ENCODE measurements at places on chromosomes 12 and 14. TPM values are rescaled to one million over a fixed set of nuclear protein-coding genes. Genes with fewer than 3 reads are reported as not detected.

- DNase-seq: peak; percentile 47
Measured at GRCh38 chr14:45251912-45252311, 1.1 kb downstream of the MIS18BP1 start.

Gene TTC8
- 13.3 TPM for total RNA-seq

GRCh38 chr14:68293404-68293803 lies 473.8 kb downstream of the RAD51B start:
- peak; percentile 40 for DNase-seq

Gene TRIM9
- total RNA-seq: not detected

- DNase-seq: no peak
Measured at GRCh38 chr12:114220311-114220710, 185.6 kb downstream of the TBX5 start.

DNA sequence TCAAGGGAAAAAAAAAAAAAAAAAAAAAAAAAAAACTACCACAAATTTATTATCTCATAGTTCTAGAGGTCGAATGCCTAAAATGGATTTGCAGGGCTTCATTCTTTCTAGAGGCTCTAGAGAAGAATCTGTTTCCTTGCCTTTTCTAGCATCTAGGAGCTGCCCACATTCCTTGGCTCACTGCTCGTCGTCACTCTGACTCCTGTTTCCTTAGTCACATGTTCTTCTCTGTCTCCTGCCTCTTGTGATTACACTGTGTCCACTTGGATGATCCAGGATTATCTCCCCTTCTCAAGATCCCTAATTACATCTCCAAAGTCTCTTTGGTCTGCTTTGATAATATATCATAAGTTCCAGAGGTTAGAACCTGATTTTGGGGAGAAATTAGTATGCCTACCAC lies 88.7 kb downstream of the HECTD1 start:
- no peak for DNase-seq

Gene NGDN
- total RNA-seq: 61.8 TPM

- DNase-seq: no peak
Measured at GRCh38 chr14:72565917-72566316, 328.0 kb downstream of the DPF3 start.

GRCh38 chr12:49348781-49349180 lies 2.1 kb downstream of the DNAJC22 start:
- no peak for DNase-seq

Gene OR4K2
- not detected for total RNA-seq

GRCh38 chr14:90446405-90446804 lies 49.6 kb downstream of the CALM1 start:
- no peak for DNase-seq

GRCh38 chr12:51846911-51847642 lies 1.4 kb downstream of the FIGNL2 start:
- DNase-seq: peak; percentile 30

DNA sequence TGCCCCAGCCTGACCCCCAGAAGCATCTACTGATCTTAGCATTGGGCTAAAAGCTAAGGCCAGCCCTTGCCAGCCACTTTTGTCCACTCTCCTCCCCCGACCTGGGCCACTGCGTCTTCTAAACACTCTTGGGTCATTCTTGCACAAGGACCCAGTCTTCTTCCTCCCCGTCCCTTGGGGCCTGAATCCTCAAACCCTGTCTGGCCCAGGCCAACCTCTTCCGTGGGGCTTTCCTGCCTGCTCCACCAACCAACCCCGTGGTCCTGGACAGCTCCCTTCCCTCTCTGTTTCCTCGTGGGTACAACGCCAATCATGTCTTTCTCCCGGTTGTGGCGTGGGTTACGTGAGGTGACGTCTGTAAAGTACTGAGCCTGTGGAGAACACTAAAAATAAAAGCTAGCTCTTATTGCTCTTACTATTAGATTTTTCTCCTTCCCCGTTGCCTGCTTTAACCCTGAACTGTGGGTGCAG lies 21.5 kb downstream of the FAM222A start:
- no peak for DNase-seq

DNA sequence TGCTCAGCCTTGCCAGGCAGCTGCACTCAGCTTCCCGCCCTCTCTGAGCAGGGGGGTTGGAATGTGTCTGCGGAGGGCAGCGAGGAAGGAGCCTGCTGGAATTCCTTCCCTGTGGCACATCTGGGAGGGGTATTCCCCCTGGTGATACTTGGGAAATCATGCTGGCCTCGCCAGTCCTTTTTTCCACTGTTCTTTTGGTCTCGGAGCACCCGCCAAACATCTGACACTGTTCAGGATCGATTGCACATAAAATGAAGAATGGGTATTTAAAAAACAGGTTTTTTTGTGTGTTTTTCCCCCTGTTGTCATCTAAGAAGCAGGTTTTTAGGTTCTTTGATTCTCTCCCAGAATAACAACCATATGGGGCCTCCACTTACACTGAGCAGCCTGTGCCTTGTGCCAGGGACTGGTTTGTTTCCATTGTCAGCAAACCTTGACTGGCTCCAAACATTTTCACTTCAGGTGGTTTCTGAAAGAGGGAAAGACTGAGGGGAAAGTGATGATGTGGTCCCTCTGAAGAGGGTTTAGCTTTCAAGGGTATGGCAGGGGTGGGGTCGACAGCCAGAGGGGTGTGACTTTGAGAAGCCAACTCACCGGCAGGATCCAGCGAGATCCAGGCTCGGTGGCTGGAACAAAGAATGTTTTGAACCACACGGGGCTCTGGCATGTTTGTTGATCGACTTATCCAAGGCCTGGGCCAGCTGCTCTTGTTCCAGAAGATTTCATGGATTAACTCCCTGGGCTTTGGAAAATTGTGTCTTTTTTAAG lies 215.1 kb downstream of the CACNA1C start:
- DNase-seq: no peak

- peak; percentile 51 for DNase-seq
Measured at GRCh38 chr12:7642876-7643309, 22.8 kb downstream of the APOBEC1 start.

- no peak for DNase-seq
Measured at GRCh38 chr12:34401659-34402227, 379.4 kb downstream of the ALG10 start.

- no peak for DNase-seq
Measured at GRCh38 chr12:22256041-22256441, 78.5 kb downstream of the ST8SIA1 start.

GRCh38 chr12:105910030-105910429 lies 228.7 kb downstream of the NUAK1 start:
- DNase-seq: no peak

- no peak for DNase-seq
Measured at GRCh38 chr12:18217966-18218365, 43.4 kb upstream of the PIK3C2G start.

DNA sequence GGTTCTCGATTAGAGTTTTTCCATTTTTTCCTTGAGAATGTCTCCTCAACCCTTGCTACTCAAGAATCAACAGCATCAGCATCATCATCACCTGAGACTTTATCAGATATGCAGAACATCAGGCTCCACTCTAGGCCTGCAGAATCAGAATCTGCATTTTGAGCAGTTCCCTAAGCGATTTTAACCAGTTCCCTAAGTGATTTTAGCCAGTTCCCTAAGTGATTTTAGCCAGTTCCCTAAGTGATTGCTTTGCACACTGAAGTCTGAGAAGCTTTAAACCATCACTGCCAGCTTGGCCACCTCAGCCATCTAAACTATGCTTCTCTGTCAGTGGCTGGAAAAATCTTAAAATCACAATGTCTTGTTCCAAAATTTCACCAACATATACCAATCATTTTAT lies 29.4 kb upstream of the SLC38A1 start:
- DNase-seq: no peak

DNA sequence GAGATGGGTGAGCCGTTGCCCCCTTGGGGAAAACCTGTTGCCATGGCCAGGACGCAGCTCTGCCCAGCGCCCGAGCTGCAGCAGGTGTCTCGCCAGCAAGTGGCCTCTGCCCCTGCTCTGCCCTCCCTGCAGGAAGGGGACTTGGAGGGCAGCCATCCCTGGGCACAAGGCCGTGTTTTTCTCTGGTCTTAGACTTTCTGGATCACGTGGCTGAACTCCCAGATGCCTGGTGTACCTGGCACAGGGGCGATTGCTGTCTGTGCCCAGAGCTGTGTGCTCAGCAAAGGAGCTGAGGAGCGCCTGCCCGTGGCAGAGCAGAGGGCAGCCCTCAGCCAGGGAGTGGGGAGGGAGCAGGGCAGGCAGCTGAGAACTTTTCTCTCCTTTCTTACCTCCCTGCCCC lies 38.0 kb downstream of the TMEM63C start:
- DNase-seq: no peak

DNA sequence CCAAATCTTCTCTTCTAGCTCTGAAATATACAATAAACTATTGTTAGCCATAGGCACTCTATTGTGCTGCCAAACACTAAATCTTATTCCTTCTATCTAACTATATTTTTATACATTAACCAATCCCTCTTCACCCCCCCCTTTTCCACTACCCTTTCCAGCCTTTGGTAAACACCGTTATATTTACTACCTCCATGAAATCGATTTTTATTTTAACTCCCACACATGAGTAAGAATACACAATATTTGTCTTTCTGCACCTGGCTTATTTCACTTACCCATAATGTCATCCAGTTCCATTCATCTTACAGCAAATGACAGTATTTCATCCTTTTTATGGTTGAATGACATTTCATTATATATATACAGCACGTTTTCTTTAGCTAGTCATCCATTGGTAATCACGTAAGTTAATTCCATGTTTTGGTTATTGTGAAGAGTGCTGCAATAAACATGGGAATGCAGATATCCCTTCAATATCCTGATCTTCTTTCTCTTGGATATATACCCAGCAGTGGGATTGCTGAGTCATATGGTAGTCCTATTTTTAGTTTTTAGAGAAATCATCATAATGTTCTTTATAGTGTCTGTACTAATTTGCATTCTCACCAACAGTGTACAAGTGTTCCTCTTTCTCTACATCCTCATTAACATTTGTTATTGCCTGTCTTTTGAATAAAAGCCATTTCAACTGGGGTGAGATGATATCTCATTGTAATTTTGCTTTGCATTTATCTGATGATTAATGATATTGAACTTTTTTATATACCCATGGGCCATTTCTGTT lies 34.2 kb upstream of the PLBD1 start:
- no peak for DNase-seq

Gene BEST3
- total RNA-seq: 0.09 TPM

Gene FGF6
- total RNA-seq: not detected

Gene DCTN2
- 109 TPM for total RNA-seq

DNA sequence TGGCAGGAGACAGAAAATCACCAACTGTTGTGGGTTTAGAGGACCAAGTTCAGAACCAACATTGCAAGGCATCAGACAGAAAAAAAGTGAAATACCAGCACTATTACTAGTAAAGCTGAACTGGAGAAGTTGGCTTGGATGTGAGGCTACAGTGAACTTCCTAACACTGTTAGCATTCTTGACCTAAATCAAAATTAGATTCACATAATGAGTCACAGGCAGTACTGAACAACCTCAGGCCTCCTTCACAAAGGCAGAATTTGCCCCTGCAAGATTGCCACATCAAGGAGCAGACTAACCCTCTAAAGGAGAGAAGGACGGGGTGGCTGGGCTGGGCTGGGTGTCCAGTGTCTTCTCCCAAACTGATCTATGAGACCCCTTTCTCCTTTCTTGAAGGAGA lies 539.7 kb downstream of the SNAPC1 start:
- DNase-seq: no peak

Gene SLC17A8
- not detected for total RNA-seq

GRCh38 chr12:74646831-74647230 lies 109.2 kb downstream of the ATXN7L3B start:
- no peak for DNase-seq

Gene GYS2
- total RNA-seq: not detected

GRCh38 chr12:53694756-53695151 lies 18.9 kb upstream of the ATP5MC2 start:
- DNase-seq: no peak

Gene PTGER2
- 0.34 TPM for total RNA-seq

GRCh38 chr12:67726868-67727267 lies 78.3 kb downstream of the DYRK2 start:
- DNase-seq: no peak

GRCh38 chr12:93847517-93848474 lies 170.6 kb downstream of the CRADD start:
- no peak for DNase-seq

- peak; percentile 59 for DNase-seq
Measured at GRCh38 chr12:56221232-56221756, 428 bp downstream of the RNF41 start.

GRCh38 chr12:105522166-105522825 lies 191.8 kb downstream of the C12orf75 start:
- DNase-seq: no peak

- DNase-seq: no peak
Measured at GRCh38 chr14:34328178-34328577, 133.9 kb downstream of the SPTSSA start.

GRCh38 chr12:30457621-30458289 lies 237.9 kb downstream of the IPO8 start:
- peak; percentile 43 for DNase-seq

DNA sequence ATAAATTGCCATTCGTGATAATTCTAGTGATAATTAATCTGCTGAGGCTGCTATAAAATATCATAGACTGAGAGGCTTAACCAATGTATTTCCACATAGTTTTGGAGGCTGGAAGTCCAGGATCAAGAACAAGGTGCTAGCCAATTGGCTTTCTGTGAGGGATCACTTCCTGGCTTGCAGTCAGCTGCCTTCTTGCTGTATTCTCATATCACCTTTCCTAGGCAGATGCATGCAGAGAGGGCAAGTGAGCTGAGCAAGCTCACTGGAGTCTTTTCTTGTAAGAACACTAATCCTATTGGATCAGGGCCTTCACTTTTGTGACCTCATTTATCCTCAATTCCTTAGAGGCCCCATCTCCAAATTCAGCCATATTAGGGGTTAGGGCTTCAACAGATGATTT lies 640.7 kb downstream of the DIO2 start:
- DNase-seq: no peak

DNA sequence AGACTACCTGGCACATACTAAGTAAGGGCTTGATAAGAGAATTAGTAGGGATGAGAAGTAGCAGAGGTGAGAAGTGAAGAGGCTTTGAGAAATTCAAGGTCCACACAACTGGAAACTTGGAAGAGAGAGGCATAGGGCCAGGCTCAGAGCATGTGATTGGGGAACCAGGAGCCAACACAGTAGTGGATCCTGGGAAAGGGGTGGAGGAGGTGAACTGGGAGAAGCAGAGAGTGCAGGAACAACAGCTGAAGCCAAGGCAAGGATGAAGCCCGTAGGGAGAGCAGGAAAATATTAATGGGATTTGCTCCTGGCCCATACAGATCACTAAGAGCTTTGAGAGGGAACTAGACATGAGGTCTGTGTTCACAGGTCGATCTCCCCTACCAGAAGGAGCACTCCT lies 1.4 kb upstream of the ITGB7 start:
- DNase-seq: no peak

DNA sequence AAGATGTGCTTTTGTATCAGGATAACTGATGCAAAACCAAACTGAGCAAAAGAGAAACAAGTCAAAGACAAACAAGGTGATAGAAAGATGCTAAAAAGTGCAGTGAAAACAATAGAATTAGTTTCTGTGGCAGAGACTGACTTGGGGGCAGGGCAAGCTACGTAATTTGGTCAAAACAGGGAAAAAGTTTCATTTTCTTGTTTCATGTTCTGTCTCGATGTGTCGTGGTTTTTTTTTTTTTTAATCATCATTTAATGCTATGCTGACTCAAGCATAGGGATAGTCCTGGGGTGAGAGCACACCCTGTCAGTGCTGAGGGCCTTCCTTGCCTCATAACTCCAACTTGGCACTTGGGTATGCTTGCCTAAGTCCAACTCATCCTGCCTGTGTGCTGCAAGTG lies 144.1 kb upstream of the PTPRQ start:
- DNase-seq: no peak

- no peak for DNase-seq
Measured at GRCh38 chr14:80805136-80805535, 136.4 kb downstream of the CEP128 start.

GRCh38 chr12:55659486-55660385 lies 23.0 kb downstream of the OR10P1 start:
- DNase-seq: peak; percentile 46

Gene SMIM41
- not detected for total RNA-seq

Gene IL26
- not detected for total RNA-seq

Gene PZP
- total RNA-seq: 2.4 TPM
